ENCODE measurements at places on chromosomes 13 and 19.

DNA sequence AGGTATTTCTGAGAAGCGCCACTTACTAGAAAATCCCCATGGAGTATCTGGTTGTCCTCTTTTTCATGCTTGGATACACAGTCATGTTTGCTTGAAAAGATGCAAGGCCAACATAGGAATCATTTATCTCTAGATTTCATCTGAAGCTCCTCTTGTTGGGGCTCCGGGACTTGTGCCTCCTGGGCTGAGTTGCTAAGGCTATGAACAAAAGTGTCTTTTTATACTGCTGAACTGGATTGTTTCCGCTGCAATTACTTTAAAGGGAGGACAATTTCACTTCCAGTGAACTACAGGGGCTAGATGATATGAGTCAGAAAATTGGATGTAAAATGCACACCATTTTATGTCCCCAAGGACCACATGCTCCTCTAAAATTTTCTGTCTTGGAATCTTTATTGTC lies 114.1 kb downstream of the TNFSF13B start:
- no peak for DNase-seq

- no peak for DNase-seq
Measured at GRCh38 chr13:99258210-99258860, at the start of gene GPR18. Gene GPR18, minus strand, starts transcription at chr13:99258379. Its CDS starts 2,507 bp downstream, at chr13:99255872.

- DNase-seq: no peak
Measured at GRCh38 chr13:44048326-44048725, 168.6 kb downstream of the LACC1 start.

DNA sequence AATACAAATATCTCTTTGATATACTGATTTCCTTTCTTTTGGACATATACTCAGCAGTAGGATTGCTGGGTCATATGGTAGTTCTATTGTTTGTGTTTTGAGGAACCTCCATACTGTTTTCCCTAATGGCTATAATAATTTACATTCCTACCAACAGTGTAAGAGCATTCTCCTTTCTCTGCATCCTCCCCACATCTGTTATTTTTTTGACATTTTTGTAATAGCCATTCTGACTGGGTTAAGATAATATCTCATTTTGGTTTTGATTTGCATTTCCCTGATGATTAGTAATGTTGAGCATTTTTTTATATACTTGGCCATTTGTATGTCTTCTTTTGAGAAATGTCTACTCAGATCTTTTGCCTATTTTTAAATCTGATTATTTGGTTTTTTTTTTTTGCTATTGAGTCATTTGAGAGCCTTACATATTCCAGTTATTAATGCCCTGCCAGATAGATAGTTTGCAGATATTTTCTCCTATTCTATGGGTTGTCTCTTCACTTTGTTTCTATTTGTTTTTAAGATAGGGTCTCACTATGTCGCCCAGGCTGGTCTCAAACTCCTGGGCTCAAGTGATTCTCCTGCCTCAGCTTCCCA lies 95.7 kb downstream of the FNDC3A start:
- DNase-seq: no peak

- DNase-seq: no peak
Measured at GRCh38 chr19:39502640-39503417, 4.1 kb downstream of the DLL3 start.

DNA sequence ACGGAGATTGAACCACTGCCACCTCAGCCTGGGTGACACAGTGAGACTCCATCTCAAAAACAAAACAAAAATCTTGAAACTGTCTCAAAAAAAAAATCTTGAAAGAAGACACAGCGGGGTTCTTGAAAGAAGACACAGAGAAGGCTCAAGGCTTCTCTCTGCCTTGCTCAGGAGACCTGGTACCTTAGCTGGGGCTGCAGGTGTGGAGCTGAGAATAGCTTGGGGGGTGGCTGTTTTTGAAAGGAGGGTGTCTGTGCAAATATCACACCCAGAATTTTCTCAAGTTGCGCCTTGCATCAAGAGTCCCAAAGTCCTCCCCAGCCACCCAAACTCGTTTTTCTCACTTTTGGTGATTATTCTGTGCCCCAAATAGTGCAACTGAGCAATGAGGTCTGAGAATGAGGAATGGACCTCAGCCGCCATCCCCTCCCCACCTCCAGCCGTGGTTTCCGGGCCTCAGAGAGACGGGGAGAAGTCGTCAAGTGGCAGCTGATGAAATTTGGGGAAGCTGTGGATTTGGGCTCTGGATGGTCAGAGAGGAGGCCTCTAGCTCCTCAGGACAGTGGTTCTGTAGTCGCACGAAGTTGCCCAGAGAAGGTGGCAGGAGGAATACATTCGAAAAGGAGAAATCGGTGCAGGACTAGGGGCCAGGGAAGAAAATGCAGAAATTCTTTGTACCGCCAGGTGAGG lies 8.8 kb downstream of the S1PR2 start:
- no peak for DNase-seq

GRCh38 chr19:58497634-58498170 lies 14.1 kb downstream of the SLC27A5 start:
- DNase-seq: no peak

GRCh38 chr19:2507109-2507508 lies 31.2 kb downstream of the GADD45B start:
- DNase-seq: no peak

DNA sequence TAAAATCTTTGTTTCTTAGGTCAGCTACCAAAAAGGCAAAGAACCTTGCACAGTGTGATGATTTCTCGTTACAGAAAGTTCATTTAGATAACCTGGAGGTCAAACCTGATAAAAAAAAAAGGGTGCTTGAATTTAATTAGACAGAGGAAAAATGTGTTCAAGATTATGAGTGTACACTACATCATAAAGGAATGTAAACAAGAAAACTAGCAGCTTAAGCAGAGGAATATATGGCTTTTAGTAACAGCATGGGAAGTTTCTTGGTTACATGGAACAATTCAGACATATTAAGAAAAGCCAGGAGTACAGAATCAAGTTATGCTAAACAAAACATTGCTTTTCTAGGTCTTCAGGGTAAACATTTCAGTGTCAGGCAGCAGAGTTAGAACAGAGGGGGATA lies 32.9 kb downstream of the ING1 start:
- no peak for DNase-seq

GRCh38 chr19:4678881-4679790 lies 9.0 kb upstream of the MYDGF start:
- no peak for DNase-seq

- DNase-seq: no peak
Measured at GRCh38 chr13:91166714-91167511, 180.6 kb upstream of the MIR17HG start.

- DNase-seq: no peak
Measured at GRCh38 chr19:27746691-27747380, 1466.1 kb downstream of the UQCRFS1 start.

DNA sequence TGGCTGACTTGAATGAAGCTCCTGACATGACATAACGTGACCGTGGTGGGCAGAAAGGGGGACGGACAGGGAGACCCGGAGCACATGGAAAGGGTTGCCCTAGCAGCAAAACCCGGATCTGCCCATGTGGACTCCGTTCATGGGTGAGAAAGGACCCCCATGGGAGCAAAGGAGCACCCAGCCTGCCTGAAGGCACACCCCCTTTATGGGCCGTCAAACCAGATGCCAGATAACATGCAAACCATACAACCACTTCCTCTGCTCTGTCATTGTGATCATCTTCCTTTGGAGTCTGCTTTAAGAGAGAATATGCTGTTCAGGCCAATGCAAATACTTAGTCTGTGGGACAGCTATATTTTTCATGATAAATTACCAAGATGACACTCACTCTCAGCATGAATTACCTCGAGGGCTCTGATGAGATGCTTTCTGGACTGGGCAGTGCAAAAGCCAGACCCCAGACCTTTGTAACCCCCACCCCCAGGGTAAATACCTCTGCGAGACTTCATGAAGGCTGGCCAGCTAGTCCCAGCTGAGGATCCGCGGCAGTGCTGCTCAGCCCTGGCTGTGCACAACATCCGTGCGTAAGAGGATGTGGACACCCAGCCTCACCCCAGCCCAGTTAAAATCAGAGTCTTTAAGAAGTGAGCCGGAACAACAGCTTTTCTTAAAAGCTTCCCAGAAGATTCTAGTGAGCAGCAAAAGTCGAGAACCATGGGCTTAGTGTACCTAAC lies 126.6 kb downstream of the USP12 start:
- DNase-seq: no peak

- DNase-seq: no peak
Measured at GRCh38 chr19:1106841-1107660, 3.3 kb downstream of the GPX4 start.

DNA sequence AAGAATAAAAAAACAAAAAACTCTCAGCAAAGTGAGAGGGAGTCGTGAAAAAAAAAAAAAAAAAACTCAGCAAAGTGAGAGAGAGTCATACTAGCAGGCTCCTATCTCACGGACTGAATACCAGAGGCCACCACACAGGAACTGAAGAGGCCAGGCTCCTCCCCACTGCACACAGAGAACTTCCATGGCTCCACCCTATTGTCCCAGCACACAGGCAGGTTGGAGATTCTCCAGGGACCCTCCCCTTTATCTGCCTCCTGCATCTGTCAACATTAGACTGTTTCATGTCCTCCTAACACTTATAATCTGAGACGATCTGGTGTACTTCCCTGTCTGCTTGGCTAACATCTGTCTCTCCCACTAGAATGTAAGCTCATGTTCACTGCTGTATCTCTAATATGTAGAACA lies 37.0 kb upstream of the FARP1 start:
- no peak for DNase-seq

GRCh38 chr13:50866817-50867636 lies 23.5 kb upstream of the DLEU7 start:
- DNase-seq: no peak

DNA sequence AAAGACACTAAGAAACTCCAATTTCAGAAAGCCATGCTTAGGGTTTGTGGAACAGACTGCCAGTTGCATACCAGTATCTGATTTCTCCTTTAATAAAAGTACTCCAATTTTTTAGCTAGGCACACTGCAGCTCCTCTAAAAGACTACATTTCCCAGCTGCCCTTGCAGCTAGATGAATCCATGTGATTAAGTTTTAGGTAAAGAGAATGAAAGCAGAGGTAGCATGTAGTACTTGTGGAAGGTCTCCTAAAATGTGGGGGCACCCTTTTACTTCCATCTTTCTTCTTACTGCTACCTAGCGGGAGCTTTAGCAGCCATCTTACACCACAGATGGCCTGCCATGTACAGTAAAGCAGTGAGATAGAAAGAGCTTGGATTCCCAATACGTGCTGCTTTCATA lies 33.0 kb upstream of the TSC22D1 start:
- DNase-seq: no peak

GRCh38 chr19:15897026-15897737 lies 692 bp downstream of the CYP4F2 start:
- DNase-seq: no peak

DNA sequence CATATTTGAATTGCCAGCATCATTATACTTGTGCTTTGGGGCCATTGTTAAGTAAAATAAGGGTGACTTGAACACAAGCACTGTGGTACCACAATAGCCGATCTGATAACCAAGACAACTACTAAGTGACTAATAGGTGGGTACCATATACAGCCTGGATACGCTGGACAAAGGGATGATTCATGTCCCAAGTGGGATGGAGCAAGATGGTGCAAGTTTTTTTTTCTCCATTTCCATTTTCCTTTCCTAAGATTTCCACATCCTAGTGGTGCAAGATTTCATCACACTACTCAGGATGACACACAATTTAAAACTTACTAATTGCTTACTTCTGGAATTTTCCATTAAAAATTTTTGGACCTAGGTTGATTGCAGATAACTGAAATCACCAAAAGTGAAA lies 15.1 kb downstream of the BRCA2 start:
- DNase-seq: peak; percentile 13

DNA sequence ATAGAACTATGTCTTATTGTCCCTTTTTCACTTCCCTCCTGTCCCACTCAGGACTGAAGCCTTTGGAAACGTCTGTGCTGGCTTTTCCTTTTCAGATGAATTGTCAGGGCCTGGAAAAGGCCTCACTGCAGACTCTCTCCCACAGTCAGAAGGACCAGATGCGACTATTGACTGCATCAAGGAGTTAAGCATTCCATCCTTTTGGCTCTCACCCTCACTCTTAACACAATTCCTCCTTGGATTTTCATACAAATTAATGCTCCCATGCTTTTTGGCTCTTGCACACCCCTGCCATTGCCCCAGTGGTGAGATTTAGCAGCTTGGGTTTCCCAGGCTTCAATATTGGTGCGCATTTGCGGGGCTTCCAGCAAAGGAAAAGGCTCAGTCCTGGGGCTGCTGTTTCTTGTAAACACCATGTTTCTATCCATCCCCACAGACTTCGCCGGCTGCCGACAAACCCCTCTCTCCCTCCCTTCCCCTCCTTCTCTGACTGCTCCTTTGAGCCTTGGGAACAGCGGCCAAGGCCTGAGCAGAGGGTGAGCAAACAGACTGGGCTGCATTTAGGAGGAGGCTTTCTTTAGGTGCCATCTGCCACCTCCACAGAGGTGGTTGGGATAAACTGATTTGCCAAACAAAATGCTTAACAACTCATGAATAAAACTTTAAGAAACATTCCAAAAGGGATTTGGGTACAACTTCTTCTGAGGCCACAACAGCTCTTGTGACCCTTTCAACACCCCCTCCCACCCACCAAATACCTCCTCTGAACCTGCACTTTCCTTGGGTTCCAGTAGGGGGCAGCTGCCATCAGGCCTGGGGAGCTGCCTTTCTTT lies 48.6 kb upstream of the PCDH8 start:
- no peak for DNase-seq

GRCh38 chr19:44722131-44723121 lies 23.5 kb downstream of the CEACAM16 start:
- no peak for DNase-seq

DNA sequence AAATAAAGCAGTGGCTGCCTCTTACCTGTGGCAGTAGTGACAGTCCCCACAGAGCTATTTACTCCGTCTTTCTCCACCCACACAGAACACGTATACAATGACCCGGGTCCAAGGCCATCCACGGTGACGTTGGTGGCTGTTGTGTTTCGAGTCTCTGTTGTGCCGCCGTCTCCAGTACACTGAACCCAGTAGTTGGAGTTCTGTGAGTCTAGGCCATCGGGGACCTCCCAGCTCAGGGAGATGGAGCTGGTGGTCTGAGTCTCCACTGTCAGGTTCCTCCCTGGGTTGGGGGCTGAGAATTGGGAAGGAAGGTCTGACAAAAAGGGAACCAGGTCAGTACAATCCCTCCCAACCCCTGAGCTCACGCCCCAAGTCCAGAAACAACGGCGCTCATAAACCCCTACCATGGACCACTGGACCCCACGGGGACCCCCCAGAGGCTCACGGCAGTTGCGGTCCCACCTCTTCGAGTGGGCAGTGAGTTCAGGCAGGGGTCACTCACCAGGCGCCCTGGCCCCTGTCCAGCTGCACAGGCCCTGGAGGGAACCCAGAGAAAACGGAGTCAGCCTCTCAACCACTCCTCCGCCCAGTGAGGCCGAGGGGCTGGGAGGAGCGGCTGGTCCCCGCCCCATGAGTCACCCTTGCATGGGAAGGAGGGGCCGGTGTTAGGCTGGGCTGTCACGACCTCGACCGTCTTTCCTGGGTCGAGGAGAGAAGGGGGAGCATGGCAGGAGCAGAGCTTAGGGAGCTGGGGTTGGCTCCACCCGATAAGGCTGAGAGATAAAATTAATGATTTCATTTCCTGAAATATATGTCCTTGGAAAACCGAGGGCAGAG lies 2.4 kb downstream of the PTPRH start:
- DNase-seq: peak; percentile 36

DNA sequence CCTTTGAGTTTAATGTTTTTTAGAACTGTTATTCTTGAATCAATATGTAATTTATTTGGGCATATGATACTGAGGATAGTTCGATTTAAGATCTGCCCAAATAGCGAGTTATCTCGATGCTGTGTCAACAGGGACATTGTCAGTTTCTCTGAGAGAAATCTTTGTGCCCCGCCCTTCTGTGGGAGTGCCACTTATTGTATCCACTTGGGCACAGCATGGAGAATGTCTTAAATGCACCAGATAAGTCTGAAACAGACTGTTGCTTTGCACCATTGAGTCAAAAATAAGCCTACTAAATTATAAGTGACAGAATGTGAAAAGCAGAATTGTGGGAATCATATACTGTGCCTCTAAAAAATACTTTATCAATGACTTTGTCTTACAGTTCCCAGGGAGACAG lies 45.6 kb downstream of the RNASEH2B start:
- DNase-seq: no peak

Measured in non-pigmented ciliary epithelial cell (primary cell).